ENCODE measurements at places on chromosomes 4 and X. TPM values are rescaled to one million over a fixed set of nuclear protein-coding genes. Genes with fewer than 3 reads are reported as not detected.

GRCh38 chr4:40482985-40483647 lies 146.5 kb downstream of the RBM47 start:
- no peak for DNase-seq

GRCh38 chrX:20037186-20037585 lies 46.3 kb upstream of the BCLAF3 start:
- peak; percentile 51 for DNase-seq

Gene TIGD2
- 7.2 TPM for total RNA-seq

Gene TECRL
- not detected for total RNA-seq

- peak; percentile 57 for DNase-seq
Observed at GRCh38 chrX:6778544-6779503, 243.9 kb upstream of the VCX3A start.

DNA sequence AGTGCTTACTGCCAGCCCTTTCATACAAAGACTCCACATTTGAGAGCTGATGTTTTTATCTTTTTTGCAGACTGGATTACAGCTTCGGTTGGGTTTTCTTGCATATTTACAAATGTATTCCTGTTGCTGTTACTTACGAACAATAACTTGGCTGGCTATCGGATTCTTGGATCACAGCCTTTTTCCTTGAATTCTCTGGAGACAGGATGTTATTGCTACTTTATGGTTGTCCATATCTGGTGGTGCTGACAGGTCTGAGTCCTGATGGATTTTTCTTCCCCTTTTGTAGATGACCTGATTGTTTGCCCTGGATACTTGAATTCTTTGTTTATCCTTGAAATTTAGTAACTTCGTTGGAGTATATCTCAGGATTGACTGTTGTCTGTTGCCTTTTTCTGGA lies 77.7 kb downstream of the PDK3 start:
- DNase-seq: no peak

- DNase-seq: no peak
Observed at GRCh38 chr4:94669672-94670664, 87.8 kb upstream of the BMPR1B start.

DNA sequence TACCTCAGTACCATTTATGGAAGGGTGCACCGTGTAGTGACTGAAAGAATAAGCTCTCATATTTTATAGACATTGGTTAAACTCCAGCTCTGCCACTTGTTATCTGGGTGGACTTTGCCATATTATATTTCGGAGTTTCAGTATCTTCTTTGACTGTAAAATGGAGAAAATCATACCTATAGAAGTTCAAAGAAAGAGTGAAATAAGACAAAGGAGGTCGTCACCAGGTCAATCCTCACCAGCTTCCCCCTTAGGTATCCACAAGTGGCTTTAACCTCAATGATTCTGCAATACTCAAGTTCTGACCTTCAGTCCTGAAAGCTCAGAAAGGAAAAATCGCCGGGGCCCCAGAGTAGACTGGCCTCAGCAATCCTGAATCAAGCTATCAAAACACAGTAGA lies 64.3 kb downstream of the TMEM144 start:
- no peak for DNase-seq

Gene ZNF711
- 15.2 TPM for total RNA-seq

Gene SYTL5
- not detected for total RNA-seq

DNA sequence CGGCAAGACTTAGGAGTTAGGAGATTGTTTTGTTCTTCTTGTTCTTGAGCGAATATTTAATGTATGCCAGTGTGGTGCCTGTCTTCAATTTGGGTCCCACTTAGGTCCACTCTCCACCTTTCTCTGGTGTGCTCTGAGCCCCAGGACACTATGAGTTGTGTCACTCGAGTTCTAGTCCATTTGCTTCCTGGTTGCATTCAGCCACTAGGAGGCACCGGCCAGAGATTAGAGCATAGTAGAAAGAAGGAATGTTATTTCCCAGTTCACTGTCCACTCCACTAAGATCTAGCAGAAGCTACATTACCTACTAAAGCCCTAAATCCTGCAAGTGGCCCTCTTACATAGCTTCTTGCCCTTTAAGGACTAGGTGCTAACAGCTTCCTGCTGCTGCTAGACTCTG lies 326.9 kb downstream of the NAF1 start:
- peak; percentile 64 for DNase-seq

DNA sequence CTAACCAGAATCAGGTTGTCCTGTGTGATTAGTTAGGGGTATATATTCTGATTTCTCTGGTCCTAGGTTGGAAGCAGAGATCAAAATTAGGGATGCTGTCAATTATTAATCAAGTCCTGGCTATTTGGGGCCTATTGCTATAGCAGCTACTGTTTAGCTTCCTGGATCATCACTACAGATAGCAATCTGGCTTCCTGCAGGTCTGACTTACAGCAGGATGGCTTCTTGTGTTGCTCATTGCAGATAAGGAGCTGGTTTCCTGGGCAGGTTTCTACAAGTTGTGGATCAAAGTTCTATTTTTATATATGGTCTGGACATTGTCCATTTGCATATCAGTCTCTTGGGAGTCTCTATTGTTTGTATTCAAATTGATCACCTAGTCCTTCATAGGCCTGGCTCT lies 57.7 kb upstream of the C4orf54 start:
- no peak for DNase-seq

DNA sequence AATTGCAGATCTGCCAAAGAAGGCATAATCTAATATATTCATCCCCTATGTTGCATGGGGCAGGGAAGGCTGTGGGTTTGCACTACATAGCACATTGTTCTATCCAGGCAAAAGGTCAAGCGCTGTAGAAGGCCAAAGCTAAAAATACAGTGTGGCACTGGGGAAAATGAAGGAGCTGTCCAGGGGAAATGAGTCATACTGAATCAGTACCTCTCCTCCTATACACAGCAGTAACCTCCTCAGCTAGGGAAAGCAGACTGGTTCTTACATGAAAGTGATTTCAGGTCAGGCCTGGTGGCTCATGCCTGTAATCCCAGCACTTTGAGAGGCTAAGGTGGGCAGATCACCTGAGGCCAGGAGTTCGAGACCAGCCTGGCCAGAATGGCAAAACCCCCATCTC lies 31.0 kb upstream of the SLC25A4 start:
- no peak for DNase-seq

Gene CYLC1
- not detected for total RNA-seq

Gene KLHL4
- total RNA-seq: not detected

- DNase-seq: no peak
Observed at GRCh38 chr4:174505892-174506291, 16.4 kb downstream of the HPGD start.

GRCh38 chrX:31420302-31420701 lies 348.5 kb upstream of the FTHL17 start:
- no peak for DNase-seq

GRCh38 chrX:74536832-74537371 lies 77.5 kb downstream of the RLIM start:
- no peak for DNase-seq

GRCh38 chrX:152024710-152025109 lies 50.2 kb upstream of the GABRE start:
- no peak for DNase-seq

GRCh38 chr4:148305751-148306150 lies 136.5 kb downstream of the NR3C2 start:
- DNase-seq: no peak

Gene NKX6-1
- total RNA-seq: not detected

Gene GPRASP1
- total RNA-seq: 2.7 TPM

Gene ERAS
- total RNA-seq: not detected

- no peak for DNase-seq
Observed at GRCh38 chrX:3777416-3777815, 64.0 kb upstream of the PRKX start.

DNA sequence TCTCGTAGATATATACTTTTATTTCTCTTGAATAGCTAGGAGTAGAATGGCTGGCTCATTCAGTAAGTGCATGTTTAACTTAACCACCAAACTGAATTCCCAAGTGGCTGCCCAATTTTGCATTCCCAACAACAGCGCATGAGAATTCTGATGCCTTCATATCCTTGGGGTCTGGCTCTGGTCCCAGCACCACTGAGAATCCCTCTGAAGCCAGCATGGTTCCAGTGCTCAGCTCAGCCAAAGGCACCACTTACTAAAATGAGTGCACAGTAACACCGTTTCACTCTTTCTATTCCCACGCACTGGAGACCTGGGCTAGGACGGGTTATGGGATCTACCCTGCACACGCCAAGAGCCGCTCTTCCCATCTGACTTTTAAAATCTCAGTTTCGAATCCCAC lies 60.4 kb downstream of the CASP3 start:
- no peak for DNase-seq

GRCh38 chr4:24273136-24273535 lies 311.2 kb downstream of the DHX15 start:
- DNase-seq: no peak

Gene VMA21
- 49.8 TPM for total RNA-seq

Gene P2RY8
- 130 TPM for total RNA-seq

- no peak for DNase-seq
Observed at GRCh38 chr4:41427306-41427882, 110.6 kb upstream of the LIMCH1 start.

DNA sequence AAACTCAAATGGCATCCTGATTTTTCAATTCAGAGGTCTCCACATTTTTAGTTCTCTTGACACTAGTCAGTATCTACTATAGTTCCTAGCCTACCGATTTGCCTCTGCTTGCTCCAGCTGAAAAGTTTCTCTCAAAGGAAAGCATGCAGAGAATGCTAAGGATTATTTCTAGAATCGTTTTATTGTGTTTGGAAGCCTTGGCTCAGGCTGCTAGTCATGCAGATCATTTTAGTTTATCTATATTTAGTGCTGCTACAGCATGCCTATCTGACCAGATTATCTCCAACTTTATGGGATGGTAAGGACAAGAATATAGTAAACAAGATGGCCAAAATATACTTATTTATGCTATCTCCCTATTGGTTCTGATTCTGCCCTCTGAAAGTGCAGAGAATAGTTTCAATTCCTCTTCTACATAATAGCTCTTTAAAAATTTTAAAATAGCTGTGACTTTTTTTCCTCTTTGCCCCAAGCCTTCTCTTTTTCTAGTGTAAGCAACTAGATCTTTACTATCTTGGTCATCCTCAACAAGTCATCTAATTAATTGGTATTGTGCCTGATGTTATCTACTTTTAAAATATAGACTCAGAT lies 15.7 kb upstream of the DRP2 start:
- no peak for DNase-seq

- DNase-seq: no peak
Observed at GRCh38 chrX:40164751-40165150, 67.0 kb upstream of the BCOR start.

GRCh38 chr4:181637186-181638105 lies 605.8 kb upstream of the TENM3 start:
- no peak for DNase-seq

Gene AFF1
- 4.0 TPM for total RNA-seq

DNA sequence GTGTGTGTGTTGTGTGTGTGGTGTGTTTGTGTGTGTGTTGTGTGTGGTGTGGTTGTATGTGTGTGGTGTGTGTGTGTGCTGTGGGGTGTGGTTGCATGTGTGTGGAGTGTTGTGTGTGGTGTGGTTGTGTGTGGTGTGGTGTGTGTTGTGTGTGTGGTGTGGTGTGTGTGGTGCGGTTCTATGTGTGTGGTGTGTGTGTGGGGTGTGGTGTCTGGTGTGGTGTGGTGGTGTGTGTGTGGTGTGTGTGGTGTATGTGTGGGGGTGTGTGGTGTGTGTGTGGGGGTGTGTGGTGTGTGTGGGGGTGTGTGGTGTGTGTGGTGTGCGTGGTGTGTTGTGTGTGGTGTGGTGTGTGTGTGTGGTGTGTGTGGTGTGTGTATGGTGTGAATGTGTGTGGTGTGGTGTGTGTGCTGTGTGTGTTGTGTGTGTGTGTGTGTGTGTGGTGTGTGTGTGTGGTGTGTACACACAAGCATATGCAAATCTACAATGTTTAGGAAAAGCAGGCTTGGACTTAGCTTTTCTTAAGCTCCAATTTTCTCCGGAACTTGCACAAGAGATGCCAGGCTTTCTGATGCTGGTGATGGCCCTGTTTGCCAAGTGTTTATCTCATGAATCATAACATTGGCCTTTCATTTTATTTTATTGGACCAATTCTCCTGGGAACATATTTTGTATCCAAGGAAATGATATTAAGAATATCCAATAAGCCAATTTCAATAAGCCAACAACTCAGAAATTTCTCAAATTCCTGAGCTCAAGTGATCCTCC lies 148.7 kb downstream of the SPATA18 start:
- no peak for DNase-seq

- DNase-seq: no peak
Observed at GRCh38 chr4:138826754-138827153, 188.8 kb upstream of the NOCT start.

Gene SLC6A14
- total RNA-seq: not detected

Gene FAAH2
- not detected for total RNA-seq
